ENCODE measurements at places on chromosomes 1 and 21.

DNA sequence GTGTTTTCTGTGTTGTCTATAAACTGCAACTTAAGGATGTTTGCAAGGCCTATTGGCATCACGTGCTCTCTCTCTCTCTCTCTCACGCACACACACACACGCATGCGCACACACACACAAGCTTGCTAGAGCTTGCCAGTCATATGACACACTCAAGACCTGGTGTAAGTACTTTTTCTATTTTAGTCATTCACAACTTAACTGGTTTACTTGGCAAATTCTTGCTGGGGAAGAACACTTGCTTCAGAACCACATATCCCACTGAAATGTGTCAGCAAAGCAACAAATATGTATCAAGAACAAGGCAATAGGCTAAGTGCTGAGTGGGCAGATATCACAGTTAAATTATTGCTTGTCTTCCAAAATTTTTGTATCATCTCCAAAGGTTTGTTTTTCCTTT is 107.8 kb downstream of the DISC1 start:
- DNase-seq: no peak

DNA sequence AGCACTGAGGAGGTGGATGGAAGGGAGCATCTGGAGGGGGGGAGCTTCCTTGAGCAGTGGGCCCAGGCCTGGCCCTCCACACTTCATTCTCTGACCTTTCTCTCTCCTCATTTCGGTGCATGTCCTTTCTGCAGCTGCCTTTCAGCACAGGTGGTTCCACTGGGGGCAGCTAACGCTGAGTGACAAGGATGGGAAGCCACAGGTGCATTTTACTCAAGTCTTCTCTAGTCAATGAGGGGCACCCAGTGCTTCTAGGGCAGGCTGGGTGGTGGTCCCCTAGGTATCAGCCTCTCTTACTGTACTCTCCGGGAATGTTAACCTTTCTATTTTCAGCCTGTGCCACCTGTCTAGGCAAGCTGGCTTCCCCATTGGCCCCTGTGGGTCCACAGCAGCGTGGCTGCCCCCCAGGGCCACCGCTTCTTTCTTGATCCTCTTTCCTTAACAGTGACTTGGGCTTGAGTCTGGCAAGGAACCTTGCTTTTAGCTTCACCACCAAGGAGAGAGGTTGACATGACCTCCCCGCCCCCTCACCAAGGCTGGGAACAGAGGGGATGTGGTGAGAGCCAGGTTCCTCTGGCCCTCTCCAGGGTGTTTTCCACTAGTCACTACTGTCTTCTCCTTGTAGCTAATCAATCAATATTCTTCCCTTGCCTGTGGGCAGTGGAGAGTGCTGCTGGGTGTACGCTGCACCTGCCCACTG is 43.2 kb downstream of the YARS1 start:
- DNase-seq: no peak

- no peak for DNase-seq
Observed at GRCh38 chr1:207316141-207316540, 5.3 kb upstream of the CD55 start.

DNA sequence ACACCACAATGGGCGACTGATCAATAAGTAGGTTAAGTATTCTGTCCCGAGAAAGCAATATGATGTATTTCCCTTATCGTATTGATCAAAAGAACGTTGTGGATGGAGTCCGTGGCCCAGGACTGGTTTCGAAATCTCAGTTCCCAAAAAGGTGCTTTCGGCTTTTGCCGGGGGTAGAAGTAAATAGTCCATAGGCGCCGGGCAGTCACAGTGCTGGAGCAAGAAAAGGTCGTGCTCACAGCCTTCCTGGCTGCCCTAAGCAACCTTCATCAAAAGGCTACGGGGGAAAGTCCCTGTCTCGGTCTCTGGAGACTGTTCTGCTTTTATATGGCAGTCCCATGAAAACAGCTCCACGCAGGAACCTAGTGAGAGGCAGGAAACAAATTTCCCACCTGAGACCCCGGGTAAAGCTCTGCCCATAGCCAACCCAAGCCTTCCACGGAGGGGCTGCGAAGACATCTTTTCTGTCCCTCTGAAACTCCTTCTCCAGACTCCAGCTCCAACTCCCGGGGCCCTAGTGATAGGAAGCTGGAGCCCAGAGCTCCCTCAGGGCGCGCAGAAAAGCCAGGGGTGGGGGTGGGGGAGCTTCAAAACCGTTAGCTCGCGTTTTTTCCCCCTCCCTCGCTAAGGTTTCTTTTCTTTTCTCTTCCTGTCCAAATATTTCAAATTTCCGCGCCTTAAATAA is 7.0 kb downstream of the CDKN2C start:
- no peak for DNase-seq

- DNase-seq: no peak
Observed at GRCh38 chr1:54237586-54237985, 37.6 kb downstream of the MRPL37 start.

Data from T-helper 1 cell (primary cell).